ENCODE measurements at places on chromosomes 7 and 10. TPM values are rescaled to one million over a fixed set of nuclear protein-coding genes. Genes with fewer than 3 reads are reported as not detected.

OR6V1 gene
- not detected for total RNA-seq

CPN1 gene
- 43.4 TPM for total RNA-seq

DNA sequence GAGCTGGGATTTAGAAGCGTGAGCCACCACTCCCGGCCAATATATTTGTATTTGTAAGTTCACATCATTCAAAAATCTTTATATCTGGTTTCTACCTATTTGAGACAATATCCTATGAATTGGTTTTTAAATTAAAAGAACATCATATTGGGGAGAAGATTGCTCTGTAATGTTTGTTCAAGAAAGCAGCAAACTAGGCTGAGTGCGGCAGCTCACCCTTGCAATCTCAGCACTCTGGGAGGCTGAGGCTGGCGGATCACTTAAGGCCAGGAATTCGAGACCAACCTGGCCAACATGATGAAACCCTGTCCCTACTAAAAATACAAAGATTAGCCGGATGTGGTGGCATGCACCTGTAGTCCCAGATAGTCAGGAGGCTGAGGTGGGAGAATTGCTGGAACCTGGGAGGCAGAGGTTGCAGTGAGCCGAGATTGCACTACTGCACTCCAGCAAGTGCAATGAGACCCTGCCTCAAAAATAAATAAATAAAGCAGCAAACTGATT is 9.4 kb downstream of the NIPSNAP2 start:
- DNase-seq, result no peak
- H3K36me3 ChIP-seq, result peaks cover 5% of the 10 kb centered on the region
- no peaks in the 10 kb centered on the region for H3K4me1 ChIP-seq
- H3K27me3 ChIP-seq, result no peaks in the 10 kb centered on the region
- no peak overlapping the region for H3K4me3 ChIP-seq

DNA sequence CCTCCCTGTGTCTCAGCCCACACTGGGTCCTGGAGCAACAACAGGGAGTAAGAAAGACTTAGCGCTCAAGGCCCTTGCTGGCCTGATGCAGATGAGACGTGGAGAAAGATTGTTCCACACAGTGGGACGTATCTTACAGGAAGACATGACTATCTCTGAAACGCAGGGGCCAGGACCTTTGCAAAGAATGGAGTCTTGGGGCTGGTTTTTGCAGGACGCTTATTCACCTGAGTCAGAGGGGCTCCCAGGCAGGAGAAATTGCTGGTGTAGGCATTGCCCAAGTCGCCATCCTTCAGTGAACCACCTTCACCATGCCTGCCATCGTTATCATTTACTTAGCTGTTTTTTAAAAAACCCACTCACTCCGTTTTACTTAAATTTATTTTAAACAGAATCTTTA is 11.8 kb upstream of the GDF10 start:
- no peak overlapping the region for H3K4me3 ChIP-seq
- H3K27ac ChIP-seq, result no peak overlapping the region
- no peak for DNase-seq
- H3K36me3 ChIP-seq, result no peaks in the 10 kb centered on the region
- H3K27me3 ChIP-seq, result no peaks in the 10 kb centered on the region

GRCh38 chr7:39133088-39133487 is 155.4 kb downstream of the POU6F2 start:
- H3K36me3 ChIP-seq, result no peaks in the 10 kb centered on the region
- no peak overlapping the region for H3K4me3 ChIP-seq
- DNase-seq, result no peak
- H3K27ac ChIP-seq, result no peak overlapping the region
- no peaks in the 10 kb centered on the region for H3K4me1 ChIP-seq

DNA sequence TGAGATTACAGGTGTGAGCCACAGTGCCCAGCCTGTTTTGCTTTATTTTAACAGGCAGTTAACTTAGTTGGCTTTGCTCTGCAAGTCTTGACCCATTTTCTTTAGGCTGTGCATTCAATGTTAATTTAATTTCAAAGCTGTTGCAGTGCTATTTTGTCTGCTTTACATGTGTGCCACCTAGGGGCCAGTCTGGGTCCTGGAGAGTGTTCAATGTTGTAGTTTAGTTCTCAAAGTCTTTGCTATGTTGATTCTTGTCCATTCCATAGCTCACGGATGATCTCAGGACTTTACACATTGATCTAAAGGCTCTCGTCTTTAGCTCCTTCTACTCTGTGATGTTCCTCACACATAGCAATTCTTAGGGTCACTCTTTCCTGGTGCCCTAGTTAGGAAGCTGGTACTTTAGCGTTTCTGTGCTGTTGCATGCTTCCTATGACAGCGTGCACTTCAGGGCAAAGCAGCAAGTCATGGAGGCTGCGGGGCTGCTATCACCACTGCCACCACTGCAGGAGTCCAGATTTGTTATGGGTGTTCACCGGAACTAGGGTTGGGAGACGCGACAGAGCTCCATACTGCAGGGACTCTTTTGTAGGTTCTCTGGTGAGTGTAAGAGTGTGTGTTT is 16.4 kb upstream of the ABCA13 start:
- peak overlapping the region; percentile 13 for H3K27ac ChIP-seq
- no peaks in the 10 kb centered on the region for H3K36me3 ChIP-seq
- no peak overlapping the region for H3K4me3 ChIP-seq
- DNase-seq, result no peak
- peaks cover 6% of the 10 kb centered on the region for H3K4me1 ChIP-seq

DNA sequence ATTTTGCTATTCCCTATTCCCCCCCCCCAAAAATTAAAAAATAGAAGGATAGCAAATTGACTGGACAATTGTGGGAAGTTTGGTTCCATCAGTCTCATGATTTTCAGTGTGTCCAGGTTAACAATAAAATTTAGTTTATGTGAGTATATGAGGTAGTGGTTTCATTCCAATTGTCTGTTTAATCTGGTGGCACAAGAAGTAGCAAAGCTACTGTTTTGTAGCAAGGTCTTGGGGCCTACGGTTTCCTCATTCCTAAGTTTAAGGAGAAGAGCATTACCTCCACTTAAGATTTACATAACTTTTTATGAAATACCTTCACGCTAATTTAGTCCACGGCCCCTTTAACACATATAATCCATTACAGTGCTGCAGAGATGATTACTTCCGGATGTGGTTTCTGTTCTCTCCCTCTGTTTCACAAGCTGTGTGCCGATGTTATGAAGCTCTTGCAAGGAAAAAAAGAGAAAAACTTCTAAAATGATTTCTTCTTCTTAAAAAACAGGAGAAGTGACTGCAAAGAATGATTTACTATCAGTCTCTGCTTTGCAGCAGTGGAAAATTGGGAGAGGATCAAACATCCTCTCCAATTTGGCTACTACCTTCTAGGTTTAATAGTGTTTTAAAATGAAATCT is 32.7 kb upstream of the NPVF start:
- no peak for DNase-seq
- no peaks in the 10 kb centered on the region for H3K4me1 ChIP-seq
- H3K27ac ChIP-seq, result no peak overlapping the region
- H3K4me3 ChIP-seq, result no peak overlapping the region

DNA sequence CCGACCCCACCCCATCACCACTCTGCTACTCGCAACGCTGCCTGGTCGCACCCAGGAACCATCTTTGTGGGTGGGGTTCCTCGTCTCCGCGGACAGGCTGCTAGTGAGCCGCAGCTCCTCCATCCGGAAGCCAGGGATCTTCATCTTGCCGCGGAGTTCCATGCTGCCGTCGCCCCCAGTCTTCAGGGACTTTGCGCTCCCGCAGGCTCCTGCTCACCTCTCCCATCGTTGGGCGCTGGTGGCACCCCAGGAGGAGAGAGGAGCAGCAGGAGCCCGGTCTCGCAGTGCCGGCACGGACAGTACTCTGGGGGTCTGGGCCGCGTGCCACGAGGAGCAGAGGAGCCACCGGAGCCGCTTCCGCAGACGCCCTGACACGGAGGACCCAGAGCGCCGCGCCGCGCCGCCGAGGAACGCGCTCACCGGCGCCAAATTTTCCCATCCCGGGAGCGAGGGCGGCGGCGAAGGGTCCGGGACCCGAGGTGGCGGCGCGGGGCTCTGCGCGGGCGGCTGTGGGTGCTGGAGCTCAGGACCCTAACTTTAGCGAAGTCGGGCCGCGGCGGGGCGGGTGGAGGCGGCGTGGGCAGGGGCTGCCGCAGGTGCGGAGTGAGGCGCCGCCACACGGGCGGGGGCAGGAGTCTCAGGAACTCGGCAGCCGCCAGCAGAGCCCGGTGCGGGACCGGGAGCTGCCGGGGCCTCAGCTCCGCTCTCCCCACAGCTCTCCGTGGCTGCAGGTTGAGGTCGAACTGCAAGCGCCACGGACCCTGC is 750.1 kb upstream of the SORCS1 start:
- peaks cover 5% of the 10 kb centered on the region for H3K27me3 ChIP-seq
- H3K4me3 ChIP-seq, result no peak overlapping the region
- DNase-seq, result no peak
- H3K27ac ChIP-seq, result no peak overlapping the region

DNA sequence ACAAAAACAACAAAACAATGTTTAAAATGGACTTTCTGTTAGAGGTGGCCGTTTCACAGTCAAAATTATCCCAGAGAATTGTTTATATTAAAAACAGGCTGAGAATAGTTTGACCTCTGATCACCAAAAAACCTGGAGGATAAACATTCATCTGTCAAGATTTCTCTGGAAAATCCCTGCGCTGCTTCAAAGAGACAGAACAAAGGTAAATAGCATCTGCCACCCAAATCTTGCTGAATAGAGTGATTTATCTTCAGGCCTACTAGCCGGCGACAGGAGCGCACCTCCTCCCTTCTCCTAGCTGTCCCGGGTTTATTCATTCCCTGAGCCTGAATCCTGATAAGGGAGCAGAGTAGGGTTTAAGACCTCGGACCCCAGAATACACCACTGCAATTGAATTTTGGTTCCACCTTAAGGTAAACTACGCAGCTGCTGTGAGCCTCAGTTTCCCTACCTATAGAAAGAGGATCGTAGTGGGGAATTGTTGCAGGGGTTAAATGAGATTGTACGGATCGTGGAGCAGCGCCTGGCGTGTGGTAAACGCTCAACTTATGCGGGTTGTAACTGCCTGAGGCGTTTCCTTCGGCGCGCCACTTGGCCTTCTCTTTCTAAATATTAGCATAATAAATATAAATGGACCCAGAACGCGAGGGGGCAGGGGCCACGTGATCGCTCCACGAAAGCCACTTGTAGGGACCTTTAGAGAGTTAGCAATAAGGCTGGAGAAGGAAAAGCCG is 498 bp upstream of the ST7 start:
- H3K36me3 ChIP-seq, result no peaks in the 10 kb centered on the region
- DNase-seq, result peak; percentile 84
- H3K4me1 ChIP-seq, result peaks cover 10% of the 10 kb centered on the region
- peak overlapping the region; percentile 71 for H3K4me3 ChIP-seq
- H3K27ac ChIP-seq, result peak overlapping the region; percentile 98

DNA sequence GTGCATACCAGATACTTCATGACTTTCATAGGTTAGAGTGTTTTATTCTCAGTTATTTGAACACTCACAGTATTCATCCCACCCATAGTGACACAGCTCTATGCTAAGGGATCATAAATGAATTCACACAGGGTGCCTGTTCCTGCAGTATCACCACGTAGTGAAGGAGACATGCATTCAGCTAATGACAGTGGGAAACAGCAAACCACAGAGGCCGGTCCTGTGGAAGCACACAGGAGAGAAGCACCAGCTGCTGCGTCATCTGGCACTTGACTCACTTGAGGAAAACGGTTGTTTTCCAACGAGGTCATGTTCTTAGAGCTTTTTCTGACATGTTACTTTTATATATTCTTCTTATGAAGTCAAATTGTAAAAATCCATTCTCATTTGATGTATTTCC is 73.0 kb downstream of the UBE3C start:
- H3K4me1 ChIP-seq, result no peaks in the 10 kb centered on the region
- no peak overlapping the region for H3K27ac ChIP-seq
- no peaks in the 10 kb centered on the region for H3K27me3 ChIP-seq
- DNase-seq, result no peak
- no peak overlapping the region for H3K4me3 ChIP-seq

DNA sequence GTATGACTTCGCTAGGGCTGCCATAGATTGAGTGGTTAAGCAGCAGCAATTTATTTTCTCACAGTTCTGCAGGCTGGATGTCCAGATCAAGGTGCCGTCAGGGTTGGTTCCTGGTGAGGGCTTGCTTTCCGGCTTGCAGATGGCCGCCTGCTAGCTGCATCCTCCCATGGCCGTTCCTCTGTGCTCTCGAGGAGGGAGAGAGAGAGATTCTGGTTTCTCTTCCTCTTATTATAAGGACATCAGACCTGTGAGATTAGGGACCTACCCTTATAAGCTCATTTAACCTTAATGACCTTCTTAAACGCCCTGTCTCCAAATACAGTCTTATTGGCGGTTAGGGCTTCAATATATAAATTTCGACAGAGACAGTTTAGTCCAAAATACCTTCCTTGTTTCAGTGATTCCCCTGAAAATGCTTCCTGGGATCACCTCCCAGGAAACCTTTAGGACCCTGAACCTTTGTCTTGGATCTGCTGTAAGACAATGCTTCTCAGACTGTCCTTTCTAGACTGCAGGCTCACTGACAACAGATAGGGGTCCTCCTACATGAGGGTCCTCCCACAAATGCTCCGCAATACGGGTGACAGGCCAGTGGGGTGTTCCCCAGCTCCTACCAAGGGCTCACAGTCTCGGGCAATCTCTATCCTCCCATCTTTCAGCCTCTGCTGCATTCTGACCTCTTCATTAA is 82.5 kb upstream of the BAIAP2L1 start:
- no peak overlapping the region for H3K4me3 ChIP-seq
- no peak for DNase-seq
- H3K27me3 ChIP-seq, result no peaks in the 10 kb centered on the region
- no peak overlapping the region for H3K27ac ChIP-seq
- no peaks in the 10 kb centered on the region for H3K36me3 ChIP-seq
- H3K4me1 ChIP-seq, result peaks cover 9% of the 10 kb centered on the region

- H3K27me3 ChIP-seq, result no peaks in the 10 kb centered on the region
- H3K36me3 ChIP-seq, result no peaks in the 10 kb centered on the region
- no peak for DNase-seq
- H3K4me1 ChIP-seq, result no peaks in the 10 kb centered on the region
- H3K4me3 ChIP-seq, result no peak overlapping the region
Observed at GRCh38 chr10:132564690-132565089, 27.1 kb downstream of the INPP5A start.

GRCh38 chr10:5557040-5557721 is 32.4 kb downstream of the CALML3 start:
- H3K27ac ChIP-seq, result no peak overlapping the region
- no peak overlapping the region for H3K4me3 ChIP-seq
- no peak for DNase-seq
- peaks cover 5% of the 10 kb centered on the region for H3K4me1 ChIP-seq

DNA sequence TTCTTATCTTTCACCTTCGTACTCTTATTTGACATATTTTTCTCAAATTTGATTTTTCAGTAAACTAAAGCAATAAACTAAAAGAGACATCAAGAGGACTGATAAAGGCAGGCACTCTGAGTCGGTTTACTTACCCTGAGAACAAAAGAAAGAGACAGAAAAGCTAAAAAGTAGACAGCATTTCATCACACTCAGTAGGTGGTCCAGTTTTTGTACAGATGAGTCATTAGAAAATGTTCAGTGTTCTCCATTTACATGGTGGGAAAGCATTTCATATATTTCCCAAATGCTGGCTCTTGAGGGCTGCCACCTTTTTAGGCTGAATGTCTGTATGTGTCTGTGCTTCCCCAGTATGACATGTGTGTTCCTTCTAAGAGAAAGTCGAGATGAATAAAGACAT is 52.7 kb downstream of the NHLRC2 start:
- no peaks in the 10 kb centered on the region for H3K4me1 ChIP-seq
- H3K27me3 ChIP-seq, result no peaks in the 10 kb centered on the region
- no peak overlapping the region for H3K27ac ChIP-seq
- H3K36me3 ChIP-seq, result peaks cover 6% of the 10 kb centered on the region
- DNase-seq, result no peak
- H3K4me3 ChIP-seq, result no peak overlapping the region
